ENCODE measurements at places on chromosomes 11 and 22. TPM values are rescaled to one million over a fixed set of nuclear protein-coding genes. Genes with fewer than 3 reads are reported as not detected.
A peak's percentile ranks its signal among the peaks of the same experiment; 100 is the strongest.

- no peak for ATAC-seq
Observed at GRCh38 chr11:84720706-84721402, 906.3 kb downstream of the DLG2 start.

GRCh38 chr11:30914143-30914762, 328.1 kb upstream of the MPPED2 start:
- no peak for ATAC-seq

DNA sequence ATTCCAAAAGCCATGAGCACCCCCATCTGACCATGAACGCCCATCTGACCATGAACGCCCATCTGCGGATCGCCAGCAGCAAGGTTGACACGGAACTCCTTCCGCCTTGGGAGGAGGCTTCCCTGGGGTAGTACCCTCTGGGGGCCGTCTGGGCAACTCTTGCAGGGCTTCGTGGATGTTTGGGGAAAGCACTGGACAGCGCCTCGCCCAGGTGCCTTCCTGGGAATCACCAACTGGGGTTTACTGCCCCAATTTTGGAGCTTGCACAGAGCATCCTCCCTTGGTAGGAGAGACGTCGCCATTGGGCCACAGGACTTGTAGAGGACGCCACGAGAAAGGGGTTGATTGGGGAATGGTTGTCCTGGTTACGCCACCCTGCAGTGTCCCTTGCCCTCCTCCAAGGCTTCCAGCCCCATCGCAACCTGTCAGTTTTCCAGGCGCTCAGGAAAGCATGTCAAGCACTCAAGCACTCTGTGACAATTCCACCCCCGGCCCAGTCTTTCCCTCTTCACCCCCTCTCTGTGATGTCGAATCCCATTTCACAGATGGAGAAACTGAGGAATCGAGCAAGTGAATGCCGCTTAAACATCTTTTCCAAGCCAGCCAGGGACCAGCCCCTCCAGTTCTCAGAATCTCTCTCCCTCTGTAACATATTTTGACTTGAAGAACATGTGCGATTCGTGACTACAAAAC, 914 bp upstream of the PRDM11 start:
- no peak for ATAC-seq

GRCh38 chr22:42586381-42586780, 28.3 kb downstream of the POLDIP3 start:
- ATAC-seq: no peak

DNA sequence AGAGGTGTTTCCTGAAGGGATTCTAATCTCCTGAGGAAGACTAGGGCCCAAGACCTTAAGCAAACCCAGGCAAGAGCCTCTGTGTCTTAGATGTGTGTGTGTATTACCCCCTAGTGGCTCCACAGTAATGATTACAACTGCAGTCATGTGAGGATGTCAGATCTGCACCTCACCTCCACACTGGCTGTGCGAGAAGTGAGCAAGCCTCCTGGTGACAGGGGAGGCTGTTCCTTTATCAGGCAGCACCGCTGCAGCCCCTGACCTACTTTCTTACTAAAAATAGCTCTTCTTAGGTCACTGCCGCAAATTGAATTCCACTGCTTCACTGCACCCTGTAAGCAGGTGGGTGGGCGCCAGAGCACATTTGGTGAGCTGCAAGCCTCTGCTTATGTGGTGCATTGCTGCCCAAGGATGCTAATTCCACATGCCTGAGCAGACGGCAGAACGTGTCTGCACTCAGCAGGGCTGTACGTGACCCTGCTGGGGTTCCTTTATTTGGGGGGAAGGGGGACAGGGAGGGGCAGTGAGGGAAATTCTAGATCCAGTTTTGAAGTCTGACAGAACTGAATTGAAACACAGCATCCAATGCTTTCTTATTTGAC, 112.4 kb downstream of the KCNC1 start:
- ATAC-seq: no peak

TTLL1 gene
- 2.9 TPM for total RNA-seq

- no peak for ATAC-seq
Observed at GRCh38 chr11:95082576-95083001, 7.1 kb upstream of the ENDOD1 start.

GRCh38 chr11:47572715-47573255, 6.0 kb downstream of the KBTBD4 start:
- no peak for ATAC-seq

GRCh38 chr11:30855383-30856006, 269.3 kb upstream of the MPPED2 start:
- no peak for ATAC-seq

GPHA2 gene
- 0.43 TPM for total RNA-seq

DNA sequence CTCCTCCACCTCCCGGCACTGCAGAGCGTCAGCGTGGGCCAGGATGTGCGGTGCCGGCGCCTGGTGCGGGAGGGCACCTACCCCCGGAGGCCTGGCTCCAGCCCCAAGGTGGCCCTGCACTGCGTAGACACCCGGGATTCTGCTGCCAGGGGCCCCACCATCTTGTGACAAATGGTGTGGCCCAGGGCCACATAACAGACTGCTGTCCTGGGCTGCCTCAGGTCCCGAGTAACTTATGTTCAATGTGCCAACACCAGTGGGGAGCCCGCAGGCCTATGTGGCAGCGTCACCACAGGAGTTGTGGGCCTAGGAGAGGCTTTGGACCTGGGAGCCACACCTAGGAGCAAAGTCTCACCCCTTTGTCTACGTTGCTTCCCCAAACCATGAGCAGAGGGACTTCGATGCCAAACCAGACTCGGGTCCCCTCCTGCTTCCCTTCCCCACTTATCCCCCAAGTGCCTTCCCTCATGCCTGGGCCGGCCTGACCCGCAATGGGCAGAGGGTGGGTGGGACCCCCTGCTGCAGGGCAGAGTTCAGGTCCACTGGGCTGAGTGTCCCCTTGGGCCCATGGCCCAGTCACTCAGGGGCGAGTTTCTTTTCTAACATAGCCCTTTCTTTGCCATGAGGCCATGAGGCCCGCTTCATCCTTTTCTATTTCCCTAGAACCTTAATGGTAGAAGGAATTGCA, 13.5 kb downstream of the TSKU start:
- ATAC-seq: no peak

MMP27 gene
- not detected for total RNA-seq

GRCh38 chr11:32581556-32581955, 2.1 kb upstream of the EIF3M start:
- ATAC-seq: no peak

GRCh38 chr22:37318364-37319109, 36.2 kb downstream of the CYTH4 start:
- no peak for ATAC-seq

GRCh38 chr22:19982991-19983578, 33.5 kb downstream of the ARVCF start:
- ATAC-seq: no peak

DNA sequence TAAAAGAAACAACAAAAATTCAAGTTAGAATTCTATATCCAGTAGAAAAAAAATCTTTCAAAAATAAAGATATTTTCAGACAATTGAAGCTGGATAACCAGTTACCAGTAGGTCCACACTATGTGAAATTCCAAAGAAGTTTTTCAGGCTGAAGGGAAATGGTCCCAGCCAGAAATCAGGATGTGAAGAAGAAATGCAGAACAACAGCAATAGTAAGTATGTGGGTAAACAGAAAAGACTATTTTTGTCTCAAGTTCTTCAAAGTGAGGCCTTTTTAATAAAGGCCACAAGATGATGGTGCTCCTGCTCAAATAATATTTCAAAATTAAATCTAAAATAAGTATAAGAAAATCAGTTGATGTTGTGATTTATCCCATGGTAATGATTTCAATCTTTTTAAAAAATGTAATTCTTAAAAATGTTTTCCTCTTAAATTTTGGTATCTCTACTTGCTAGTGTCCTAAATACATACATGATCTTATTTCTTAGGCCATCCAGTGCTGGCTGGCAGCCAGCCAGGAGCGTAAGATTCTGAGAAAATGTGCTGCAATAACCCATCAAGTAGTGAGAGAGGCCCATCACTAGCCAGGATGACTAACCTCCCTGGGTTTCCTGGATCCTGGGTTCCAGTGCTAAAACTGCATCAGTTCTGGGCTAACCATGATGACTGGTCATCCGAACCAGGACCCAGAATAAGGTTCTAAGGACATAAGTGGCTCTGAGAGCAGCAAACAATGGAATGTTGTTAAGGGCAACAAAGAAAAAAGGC, 15.6 kb upstream of the UCP3 start:
- ATAC-seq: peak; percentile 13

DNA sequence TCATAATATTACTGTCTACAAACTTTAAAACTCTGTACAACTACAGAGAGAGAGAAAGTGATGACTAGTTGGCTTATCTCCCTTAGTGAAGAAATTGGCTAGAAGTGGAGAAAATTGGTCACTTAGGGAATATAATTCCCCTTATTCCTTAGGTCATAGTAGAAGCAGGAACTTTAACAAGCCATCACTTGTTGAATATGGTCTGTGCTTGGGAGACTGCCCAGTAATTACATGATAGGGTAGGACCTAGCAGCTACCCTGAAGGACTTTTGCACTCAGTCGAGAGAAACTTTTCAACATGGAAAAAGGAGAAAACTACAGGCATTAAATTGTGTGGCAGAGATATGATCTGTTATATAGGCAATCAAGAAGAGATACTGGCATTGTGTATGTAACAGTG, 576.5 kb upstream of the CCDC90B start:
- ATAC-seq: no peak

OR56A1 gene
- not detected for total RNA-seq

- no peak for ATAC-seq
Observed at GRCh38 chr11:1297011-1297575, 12.3 kb downstream of the TOLLIP start.

P2RY2 gene
- total RNA-seq: not detected

GRCh38 chr11:1326435-1327063, 17.1 kb upstream of the TOLLIP start:
- ATAC-seq: no peak

TESMIN gene
- 11.8 TPM for total RNA-seq

GRCh38 chr11:58641803-58642581, 19.5 kb downstream of the CNTF start:
- no peak for ATAC-seq

DNA sequence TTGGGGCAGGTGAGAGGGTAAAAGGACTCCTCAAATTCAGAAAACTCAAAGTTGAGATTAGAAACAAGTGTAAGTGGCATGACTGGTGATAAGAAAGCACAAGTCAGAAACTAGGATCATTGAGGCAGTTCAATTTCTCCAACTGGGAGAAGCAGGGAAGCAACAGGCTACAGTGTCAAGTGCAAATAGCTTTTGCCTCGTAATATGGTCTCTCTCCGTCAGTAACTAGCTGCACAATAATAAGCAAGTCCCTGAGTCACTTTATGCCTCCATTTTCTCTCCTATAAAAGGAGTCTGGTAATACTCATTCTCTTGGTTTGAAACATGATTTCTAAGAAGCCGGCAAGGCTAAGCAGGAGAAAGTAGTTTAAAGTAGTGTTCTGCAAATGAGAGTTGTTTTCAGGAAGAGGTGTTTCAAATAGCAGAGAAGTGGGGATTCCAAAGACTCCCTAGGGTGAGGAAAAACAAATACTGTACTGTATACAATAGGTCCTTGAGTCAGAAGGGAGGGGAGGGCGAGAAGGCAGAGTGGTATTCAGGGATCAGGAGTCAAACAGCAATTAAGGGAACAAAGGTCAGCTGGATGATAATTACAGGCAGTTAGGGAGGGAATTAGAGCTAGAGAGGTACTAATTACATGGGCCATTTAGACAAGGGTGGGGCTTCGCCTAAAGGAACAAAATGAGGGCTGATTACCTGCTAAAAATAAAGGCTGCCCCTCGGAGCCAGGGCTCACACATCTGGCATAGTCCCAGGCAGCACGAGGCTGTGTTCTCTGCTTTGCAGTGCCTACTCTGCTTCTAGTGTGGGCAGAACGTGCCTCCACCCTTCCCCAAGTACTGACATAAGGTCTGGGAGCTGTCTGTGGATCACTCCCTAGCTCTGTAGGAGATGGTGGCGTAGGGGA, 96.0 kb upstream of the BDNF start:
- no peak for ATAC-seq

OR5W2 gene
- not detected for total RNA-seq

DNA sequence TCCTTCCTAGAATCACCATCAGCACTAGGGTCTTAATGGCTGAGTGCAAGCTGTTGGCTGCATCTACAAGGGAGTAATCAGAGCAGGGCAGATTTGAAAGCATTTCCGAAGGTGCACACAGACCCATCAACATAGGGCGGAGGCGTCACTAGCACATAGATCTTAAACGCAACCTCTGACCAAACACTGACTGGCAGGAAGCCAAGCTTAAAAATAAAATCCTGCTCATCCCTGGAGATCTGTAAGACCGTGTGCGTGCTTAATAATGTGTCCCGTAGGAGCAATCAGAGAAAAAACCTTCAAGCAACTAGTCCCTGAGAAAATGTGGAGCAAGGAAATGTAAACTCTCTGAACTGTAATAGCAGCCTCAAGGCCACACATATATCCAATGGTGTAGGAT, 470.5 kb downstream of the ETS1 start:
- no peak for ATAC-seq

GRCh38 chr11:100622404-100622803, 64.7 kb upstream of the ARHGAP42 start:
- ATAC-seq: no peak

SERPING1 gene
- total RNA-seq: not detected

BBOX1 gene
- total RNA-seq: not detected

- ATAC-seq: no peak
Observed at GRCh38 chr11:112590764-112591163, 330.1 kb upstream of the PLET1 start.

DNA sequence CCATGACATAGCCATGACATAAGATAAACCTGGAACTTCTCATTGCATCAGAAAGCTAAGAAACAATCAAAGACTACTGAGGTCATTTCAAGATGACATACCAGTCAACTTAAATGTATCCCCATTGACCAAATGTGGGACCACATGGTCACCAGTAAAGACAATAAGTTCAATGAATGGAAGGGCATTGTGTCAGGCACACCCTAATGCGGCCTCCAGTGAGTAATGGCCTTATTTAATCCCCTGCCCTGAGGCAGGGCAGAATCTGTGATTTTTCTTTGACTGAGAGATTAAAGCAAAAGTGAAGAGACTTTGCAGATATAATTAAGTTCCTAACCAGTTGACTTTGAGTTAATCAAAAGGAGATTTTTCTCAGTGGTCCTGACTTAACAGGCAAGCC, 17.3 kb upstream of the SYT8 start:
- no peak for ATAC-seq

DNA sequence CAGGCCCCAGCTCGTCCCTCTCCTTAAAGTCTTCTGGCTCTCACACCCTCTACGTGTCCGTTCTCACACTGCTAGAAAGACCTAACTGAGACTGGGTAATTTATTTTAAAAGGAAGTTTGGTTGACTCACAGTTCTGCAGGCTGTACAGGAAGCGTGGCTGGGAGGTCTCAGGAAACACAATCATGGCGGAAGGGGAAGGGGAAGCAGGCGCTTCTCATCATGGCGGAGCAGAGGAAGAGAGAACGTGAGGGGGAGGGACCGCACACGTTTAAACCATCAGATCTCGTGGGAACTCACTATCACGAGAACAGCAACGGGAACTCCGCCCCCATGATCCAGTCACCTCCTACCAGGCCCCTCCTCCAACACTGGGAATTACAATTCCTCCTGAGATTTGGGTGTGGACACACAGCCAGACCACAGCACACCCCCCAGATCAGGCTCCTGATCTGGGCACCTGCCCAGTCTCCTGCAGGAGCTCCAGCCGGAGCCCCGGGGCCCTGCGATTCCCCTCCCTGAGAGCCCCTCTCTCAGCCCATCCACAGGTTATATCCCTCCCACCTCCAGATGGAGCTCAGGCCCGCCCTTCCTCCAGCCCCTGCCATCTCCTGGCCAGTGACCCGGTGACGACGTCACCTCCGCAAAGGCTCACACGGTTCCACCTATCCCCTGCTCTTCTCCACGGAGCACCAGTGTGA, 170.2 kb downstream of the BRD1 start:
- ATAC-seq: peak; percentile 91

CASP4 gene
- total RNA-seq: 78.2 TPM
